MV-4-11 (cell line): ENCODE measurements at places on chromosomes 2 and 18.

DNA sequence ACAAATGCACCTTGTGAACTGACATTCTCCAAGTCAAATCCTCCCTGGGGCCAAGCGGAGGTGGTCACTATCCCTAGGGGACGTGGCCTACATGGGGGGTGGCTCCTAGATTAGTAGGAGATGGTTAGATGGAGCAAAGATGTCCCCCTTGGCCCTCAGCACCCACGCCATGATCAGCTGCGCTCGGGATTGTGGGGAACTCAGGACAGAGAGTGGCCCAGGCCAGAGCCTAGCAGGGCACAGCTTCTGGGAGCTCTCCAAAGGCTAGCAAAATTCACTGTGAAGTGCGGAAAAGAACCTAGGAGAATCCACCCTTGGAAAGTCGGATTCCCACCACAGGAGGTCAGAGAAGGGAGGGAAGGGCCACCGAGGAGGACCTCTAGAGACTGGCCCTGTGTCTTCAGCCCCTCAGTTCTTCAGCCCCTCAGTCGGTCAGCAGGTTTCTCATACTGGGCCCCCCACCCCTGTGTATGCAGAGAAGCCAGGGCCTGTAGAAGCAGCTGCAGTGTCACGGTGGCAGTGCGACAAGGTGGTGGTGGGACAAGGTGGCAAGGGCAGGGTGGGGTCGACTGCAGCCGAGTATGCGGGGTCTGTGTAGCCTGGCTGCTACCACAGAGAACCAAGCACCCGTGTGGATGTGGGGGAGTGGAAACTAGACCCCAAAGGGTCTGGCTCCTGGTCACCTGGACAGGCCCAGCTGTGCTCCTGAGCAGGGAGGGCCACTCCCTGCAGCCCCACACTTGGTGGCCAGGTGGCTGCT, 18.4 kb downstream of the GPR55 start:
- DNase-seq = no peak

DNA sequence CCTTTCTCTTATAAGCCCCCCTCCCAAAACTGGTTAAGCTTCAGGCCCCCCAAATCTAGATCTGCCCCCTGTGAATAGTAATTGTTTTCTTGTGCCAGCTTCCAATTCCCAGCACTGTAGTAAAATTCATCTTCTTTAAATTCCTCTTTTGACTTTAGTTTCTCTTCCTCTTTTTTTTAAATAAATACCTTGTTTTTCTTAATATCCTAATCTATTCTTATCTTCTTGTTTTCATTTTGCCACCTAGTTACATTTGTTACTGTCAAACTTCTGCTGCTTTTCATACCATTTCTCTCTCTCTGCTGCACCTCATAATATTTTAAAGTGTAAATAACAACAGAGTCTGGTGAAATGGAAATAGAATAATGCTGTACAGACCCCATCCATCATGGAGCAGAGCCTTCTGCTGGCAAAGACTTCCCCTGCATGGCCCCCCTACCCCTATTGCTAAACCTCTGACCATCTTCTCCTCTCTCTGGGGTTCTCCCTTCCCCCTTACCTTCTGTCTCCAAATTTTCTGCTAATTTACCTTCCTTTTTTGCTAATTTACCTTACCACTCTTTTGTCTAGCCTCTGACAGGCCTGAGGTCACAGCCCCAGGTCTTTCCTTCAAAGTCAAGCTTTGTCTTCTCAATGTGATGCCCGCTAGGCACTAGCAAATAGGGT, 94.9 kb upstream of the PAPOLG start:
- DNase-seq = peak; percentile 62

DNA sequence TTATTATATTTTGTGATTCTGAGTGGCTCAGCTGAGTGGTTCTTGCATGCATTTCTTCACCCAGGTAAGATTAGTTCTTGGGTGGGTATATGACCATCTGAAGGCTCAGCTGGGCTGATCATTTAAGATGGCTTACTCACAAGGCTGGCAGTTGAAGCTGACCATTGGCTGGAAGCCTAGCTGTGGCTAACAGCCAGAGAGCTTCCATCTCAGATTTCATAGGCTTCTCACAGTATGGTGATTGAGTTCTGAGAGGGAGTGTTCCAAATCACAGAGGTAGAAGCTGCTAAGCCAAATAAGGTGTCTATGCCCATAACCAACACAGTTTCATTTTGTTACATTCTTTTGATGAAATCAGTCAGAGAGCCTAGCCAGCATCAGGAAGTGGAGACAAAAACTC, 117.4 kb upstream of the RPRM start:
- no peak for DNase-seq

DNA sequence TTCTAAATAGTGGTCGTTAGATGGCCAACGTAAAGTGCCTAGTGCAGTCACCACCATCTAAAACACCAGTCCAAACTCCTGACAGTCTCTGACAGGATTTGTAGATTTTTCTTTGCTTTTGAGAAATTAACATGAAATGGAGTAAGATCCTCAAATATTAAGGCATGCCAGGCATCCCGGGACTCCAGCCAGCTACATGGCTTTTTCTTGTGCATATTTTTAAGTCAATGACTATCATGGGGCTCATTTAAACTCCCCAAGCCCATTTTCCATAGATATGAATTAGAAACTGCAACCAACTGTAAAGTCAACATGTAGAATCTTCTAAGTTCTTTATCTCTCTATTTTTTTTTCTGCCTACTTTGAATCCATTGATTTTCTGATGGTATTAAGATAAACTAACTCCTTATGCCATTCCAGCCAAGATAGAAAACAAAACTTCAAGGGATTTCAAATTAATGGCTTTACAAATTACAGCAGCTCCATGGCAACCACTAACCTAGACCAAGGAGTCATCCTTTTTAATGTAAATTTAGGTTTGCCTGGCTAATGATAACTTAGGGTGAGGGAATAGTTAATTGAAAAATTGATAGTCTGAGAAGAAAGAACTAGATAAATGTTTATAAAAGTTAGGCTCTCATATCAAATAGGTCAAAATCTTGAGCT, 764.1 kb upstream of the NXPH2 start:
- DNase-seq = no peak

DNA sequence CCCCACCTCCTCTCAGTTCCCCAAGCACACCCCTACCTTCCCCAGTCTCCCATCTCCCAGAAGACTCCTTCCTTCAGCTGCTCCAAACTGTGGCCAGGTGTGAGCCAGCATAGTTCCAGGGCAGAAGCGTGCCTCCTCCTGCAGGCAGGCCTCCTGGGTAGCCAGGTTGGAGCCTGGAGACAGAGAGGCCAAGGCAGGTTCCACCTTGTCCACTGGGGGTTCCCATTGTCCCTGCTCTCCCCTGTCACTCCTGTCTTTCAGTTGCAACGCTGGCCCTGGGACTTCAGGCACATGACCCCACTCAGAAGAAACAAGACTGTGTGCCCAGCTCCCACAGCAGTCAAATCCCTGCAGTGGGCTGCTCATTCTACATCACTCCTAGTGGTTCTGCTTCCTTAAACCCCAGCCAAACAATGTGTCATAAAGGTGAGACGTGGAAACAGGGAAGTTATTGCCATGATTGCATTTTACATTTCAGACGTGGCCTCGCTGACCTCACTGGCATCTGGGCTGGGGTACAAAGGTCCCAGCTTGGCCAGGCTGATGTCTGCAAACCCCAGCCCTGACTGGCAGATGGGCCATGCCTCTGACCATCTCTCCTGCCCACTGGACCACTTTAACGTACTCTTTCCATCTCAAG, 96.5 kb upstream of the BOD1L2 start:
- DNase-seq = no peak

DNA sequence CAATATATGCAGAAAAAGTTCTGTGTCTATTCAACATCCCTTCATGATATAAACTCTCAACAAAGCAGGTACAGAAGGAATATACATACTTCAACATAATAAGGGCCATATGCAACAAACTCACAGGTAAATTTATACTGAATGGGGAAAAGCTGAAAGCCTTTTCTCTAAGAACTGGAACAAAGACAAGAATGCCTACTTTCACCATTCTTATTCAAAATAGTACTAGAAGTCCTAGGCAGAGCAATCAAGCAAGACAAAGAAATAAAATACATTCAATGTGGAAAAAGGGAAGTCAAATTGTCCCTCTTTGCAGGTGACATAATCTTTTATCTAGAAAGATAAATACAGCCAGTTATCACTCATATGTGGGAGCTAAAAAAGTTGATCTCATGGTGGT, 116.3 kb downstream of the ACVR1 start:
- no peak for DNase-seq

- no peak for DNase-seq
Measured at GRCh38 chr18:62522178-62522503, 684 bp upstream of the ZCCHC2 start.

GRCh38 chr18:10025711-10026670, 112.2 kb downstream of the VAPA start:
- peak; percentile 18 for DNase-seq

- no peak for DNase-seq
Measured at GRCh38 chr2:225182126-225182525, 139.9 kb upstream of the DOCK10 start.

DNA sequence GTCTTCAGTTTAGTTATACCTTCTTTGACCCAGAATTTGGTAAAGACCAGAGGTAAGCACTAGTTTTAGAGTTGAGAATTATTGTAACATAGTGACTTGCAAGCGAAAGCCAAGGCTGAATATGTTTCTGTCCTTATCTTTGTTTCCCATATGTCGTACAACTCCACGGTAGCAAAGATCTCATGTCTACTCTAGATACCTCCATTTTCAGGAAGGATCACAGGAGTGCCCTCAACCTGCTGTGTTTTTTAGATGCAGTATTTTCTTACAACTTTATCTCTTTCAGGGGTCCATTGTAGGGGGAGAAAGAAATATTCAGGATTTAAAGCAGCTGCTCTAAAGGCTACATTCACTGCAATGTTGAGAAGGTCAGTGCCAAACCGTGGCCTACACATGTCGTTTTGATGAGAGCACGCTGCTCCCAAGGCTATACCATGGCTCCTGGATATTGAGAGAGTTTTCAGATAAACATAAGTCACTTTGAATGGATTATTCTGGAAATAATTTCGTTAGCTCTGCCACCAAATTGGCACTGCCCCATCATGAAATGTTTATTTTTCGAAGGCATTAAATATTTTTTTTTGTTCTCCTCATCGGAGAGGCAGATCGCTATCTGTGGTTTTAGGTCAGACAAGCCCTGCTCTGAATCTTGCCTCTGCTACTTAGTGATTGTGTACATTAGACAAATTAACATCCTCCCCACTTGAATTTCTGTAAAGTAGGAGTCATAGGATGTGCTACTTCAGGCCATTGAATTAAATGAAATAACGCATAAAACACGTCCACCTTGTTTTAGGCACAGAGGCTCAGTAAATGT, 2.1 kb downstream of the RHBDD1 start:
- no peak for DNase-seq

GRCh38 chr2:20519309-20519708, 72.4 kb downstream of the RHOB start:
- no peak for DNase-seq

GRCh38 chr18:67608615-67609273, 92.2 kb upstream of the DSEL start:
- no peak for DNase-seq

GRCh38 chr2:122704109-122704563, 948.7 kb downstream of the TSN start:
- DNase-seq = peak; percentile 86

- DNase-seq = no peak
Measured at GRCh38 chr2:96083064-96083939, 33.1 kb downstream of the ADRA2B start.

DNA sequence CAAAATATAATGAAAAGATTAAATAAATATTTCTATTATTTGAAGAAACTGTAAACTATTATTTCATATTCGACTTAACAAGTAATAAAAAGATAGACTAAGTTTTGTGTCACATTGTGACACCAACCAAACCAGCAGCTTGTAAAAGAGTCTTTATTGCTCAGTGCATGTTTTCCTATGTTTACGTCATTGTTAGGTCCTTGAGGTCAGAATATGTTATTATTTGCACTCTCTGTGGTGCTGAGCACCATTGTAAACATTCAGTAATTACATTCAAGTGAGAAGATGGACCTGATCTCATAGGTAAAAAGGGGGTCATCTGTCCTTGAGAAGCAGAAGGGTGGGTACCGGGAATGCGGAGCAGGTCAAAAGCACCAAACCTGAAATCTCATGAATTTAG, 1999.1 kb upstream of the CELF4 start:
- no peak for DNase-seq

- no peak for DNase-seq
Measured at GRCh38 chr2:54572636-54573536, 116.8 kb downstream of the SPTBN1 start.

GRCh38 chr2:17851731-17852585, 26.5 kb upstream of the KCNS3 start:
- peak; percentile 65 for DNase-seq

GRCh38 chr18:79987566-79987965, 797 bp downstream of the TXNL4A start:
- no peak for DNase-seq

GRCh38 chr2:235864733-235865515, 303.3 kb downstream of the GBX2 start:
- no peak for DNase-seq

DNA sequence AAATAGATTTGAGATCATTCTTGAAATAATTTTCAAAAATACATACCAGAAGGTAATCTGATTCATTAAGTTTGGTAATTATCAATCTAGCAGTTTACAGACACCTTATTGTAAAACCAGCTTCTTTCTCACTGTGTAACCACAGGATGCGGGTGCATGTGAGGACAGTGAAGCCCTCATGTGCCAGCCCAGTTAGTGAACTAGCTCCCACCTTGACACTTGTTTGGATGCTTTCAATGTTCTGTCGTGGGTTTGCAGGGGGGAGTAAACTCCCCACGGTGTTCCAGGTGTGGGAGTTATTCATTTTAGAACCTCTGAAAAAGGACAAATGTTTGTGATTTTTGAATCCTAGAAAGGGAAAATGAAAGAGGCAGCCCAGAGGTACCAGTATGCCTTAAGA, 59.0 kb downstream of the WDSUB1 start:
- DNase-seq = no peak

GRCh38 chr2:143481733-143482132, 352.5 kb downstream of the ARHGAP15 start:
- no peak for DNase-seq

GRCh38 chr18:76842837-76843530, 20.6 kb downstream of the ZNF236 start:
- DNase-seq = no peak

DNA sequence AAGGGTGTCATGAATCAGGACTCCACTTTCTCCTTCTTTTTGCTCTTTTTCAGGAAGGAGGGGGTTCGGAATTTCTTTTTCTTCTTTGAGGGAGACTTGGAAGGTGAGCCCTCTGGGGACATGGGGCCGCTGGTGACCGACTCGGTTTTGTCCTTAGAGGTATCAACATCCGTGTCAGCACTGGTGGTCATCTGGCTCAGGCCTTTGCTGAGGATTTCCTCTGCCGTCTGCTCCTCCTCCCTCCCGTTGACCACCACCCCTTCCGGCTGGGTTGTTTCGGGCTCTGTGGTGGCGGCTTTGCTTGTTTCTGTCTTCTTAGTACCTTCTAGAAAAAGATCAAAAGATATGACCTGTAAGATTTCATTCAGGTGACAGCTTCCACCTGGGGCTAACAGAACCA, 104.6 kb downstream of the ADD2 start:
- DNase-seq = no peak

- no peak for DNase-seq
Measured at GRCh38 chr2:60793169-60793568, 37.1 kb downstream of the PAPOLG start.
